ENCODE measurements at places on chromosomes 16 and 17.
A peak's percentile ranks its signal among the peaks of the same experiment; 100 is the strongest.

- peak; percentile 89 for DNase-seq
These were observed 6.1 kb downstream of the DOK4 start for GRCh38 chr16:57479976-57480753.

- no peak for DNase-seq
These were observed 355.9 kb upstream of the RBFOX1 start for GRCh38 chr16:6976716-6977115.

GRCh38 chr17:45951941-45952340 is 47.1 kb upstream of the STH start:
- no peak for DNase-seq

DNA sequence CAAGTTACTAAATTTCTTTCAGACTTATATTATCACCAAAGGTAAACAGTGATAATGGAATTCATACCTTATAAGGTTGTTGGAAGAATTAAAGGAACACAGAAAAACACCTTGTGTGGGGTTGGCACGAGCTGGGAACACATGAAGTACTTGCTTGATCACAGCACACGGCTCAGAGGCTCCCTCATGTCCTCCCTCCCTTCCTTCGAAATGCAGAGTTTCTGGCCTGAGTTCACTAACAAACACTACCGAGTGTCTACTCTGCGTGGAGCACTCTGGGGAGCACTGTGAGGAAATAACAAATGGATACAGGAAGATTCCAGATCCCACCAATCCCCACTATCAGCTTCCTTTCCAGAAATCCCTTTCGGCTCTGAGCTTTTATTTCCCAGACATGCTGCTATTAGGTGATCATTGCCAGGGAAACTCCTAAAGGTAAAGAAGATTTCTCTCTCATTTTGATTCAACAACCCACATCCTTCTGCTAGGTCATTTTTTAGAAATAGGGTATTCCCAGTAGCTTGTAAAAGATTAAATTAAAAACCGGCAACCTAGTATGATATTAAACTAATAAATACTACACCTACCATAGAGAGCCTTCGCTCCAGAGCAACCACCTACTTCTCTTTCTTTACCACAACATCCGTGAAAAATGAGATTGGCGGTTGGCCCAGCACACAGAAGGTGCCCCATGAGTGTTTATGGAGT is 6.1 kb upstream of the HNF1B start:
- DNase-seq = no peak

DNA sequence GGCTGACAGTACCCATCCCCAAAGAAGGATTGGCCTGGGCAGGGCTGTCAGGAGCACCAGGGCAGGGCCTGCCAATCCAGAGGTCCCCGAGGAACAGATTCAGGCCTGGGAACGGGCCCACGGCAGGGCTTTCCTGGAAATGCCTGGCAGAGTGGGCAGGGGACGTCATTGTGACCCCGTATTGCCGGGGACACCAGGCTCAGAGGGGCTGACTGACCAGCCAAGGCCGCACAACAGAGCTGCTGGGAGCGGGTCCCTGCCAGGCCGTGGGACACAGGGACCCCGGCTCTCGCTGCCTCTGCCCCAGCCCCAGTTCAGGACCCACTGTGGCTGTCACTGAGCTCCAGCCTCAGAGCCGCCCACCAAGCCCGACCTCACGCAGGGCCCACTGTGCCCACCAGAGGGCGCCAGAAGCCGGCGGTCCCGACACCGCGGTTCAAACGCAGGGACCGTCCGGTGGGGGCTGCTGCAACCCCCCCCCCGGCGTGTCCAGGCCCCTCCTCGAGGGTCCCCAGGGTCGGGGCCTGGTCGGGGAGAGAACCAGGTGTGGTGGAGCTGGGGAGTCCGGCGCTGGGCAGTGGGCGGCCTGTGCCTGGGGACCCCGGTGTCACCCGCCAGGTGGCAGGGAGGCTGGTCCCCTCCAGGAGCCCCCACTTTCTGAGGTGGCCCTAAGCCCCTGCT is 15.2 kb upstream of the SSTR5 start:
- no peak for DNase-seq

All from posterior vena cava (tissue), 2 donors.